ENCODE measurements at places on chromosomes 2 and 18.

- no peak for DNase-seq
Measured at GRCh38 chr18:58792086-58792485, 72.6 kb upstream of the ZNF532 start.

DNA sequence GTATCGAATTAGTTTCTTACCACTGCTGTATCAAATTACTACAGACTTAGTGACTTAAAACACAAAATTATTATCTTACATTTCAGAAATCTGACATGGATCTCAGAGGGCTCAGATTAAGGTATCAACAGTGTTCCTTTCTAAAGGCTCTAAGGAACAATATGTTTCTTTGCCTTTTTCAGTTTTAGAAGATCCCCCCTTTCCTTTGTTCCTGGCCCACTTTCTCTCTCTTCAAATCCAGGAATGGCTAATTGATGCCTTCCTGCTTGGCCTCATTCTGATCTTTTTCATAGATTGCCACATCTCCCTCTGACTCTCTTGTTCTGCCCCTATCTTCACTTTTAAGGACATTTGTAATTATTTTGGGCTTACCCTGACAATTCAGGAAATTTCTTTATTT, 65.7 kb downstream of the LRP1B start:
- DNase-seq: no peak

DNA sequence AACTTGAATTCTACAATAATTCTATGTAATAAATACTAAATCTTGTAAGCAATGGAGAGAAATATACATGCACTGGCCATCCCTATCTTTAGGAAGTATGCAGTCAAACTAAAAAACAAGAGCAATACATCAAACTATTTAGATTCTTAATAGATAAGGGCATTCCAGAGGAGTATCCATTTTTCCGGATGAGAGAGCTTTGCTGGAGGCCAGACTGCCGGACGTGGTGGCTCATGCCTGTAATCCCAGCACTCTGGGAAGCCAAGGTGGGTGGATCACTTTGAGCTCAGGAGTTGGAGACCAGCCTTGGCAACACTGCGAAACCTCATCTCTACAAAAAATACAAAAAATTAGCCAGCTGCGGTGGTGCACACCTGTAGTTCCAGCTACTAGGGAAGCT, 60.8 kb downstream of the KIF5C start:
- no peak for DNase-seq

GRCh38 chr18:10604182-10604581, 78.4 kb downstream of the NAPG start:
- no peak for DNase-seq

- DNase-seq: no peak
Measured at GRCh38 chr18:3054780-3055179, 41.8 kb upstream of the LPIN2 start.

DNA sequence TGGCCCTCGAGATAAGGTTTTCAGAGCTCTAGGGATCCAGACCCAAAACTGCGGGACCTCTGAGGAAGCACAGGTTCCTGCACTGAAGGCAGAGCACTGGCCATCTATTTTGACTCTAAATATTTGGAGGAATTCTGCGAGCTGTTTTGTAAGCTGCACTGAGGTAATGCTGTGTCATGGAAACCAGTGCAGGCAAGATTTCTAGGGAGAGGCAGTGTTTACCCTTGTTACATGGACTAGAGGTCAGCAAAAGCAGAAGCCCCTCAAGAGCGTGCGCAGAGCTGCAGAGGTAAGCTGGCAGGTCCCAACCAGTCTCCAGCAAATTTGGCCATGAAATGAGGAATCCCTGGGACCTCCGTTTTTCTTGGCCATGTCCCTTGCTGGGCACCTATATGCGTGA, 137.3 kb downstream of the RNF152 start:
- DNase-seq: no peak

DNA sequence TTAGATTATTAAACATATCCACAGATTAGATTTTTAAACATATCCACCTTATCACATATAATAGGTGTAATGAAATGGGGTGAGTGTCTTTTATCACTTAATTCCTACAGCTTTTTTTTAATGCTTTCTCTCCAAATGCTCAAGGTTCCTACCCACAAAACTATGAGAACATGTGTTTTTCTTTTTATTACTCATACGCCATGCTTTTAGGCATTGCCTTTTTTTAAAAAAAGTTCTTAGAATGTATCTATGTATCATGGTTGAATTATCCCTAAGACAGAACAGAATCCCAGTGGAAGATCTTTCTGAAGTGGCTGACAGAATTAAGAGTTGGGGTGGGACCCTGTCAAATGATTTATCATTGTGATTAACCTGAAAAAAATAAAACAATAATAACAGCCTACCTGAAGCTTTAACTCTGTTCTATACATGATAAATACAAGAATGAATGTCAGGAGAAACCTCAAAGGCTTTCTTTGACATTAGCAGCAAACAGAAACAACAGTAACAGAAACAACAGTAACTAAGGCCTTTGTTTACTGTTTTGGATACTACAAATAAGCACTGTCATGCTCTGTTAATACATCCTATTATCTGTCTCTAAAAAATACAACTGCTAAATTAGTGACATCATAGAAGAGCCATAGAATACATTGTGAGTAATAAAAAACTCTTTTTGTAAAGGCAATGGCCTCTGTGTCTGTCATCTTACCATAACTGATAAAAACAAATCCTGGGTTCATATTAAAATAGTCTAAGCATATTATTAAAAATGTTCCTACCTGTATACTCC, 4.1 kb upstream of the ZNF397 start:
- no peak for DNase-seq

DNA sequence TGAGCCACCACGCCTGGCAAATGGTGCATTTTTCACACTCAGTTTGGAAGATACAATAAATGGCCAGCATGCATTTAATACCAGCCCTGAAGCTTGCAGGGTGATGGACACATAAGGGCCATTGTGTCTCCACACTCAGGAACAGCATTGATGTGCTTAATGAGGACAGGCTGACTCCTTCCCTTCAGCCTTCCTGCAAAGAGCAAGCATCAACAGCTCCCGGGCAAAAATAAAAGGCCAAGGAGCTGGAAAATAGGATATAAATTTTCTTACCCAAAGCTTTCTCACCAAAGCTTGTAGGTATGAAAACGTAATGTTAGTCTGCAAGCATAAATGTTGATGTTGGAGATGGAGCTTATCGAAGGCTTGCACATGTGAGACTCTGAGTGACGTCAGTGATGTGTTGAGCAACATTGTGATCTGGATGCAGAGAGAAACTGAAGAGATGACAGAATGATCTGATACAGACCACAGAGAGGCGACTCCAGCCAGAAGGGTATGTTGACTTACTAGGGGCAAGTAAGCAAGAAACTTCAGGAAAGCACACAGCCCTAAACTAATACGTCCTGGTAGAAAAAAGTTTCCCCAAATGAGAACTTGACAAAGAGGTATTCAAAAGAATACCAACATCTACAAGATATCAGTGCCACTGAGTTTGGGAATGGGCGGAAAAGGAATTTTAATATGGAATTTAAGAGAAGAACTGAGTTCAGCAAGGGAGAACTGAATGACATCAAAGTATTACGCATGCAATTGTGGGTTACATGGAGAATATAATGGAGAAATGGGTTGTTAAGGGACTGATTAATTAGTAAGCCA, 256.5 kb downstream of the TGIF1 start:
- DNase-seq: no peak

- peak; percentile 91 for DNase-seq
Measured at GRCh38 chr2:148874868-148875341, at the start of gene KIF5C. Gene KIF5C, plus strand, starts transcription at chr2:148875227. Its CDS starts 391 bp downstream, at chr2:148875618.

GRCh38 chr2:25197336-25198208, 29.2 kb upstream of the POMC start:
- DNase-seq: peak; percentile 52

GRCh38 chr2:69827796-69828540, 1.5 kb upstream of the GMCL1 start:
- no peak for DNase-seq

- no peak for DNase-seq
Measured at GRCh38 chr2:122681626-122682025, 926.2 kb downstream of the TSN start.

DNA sequence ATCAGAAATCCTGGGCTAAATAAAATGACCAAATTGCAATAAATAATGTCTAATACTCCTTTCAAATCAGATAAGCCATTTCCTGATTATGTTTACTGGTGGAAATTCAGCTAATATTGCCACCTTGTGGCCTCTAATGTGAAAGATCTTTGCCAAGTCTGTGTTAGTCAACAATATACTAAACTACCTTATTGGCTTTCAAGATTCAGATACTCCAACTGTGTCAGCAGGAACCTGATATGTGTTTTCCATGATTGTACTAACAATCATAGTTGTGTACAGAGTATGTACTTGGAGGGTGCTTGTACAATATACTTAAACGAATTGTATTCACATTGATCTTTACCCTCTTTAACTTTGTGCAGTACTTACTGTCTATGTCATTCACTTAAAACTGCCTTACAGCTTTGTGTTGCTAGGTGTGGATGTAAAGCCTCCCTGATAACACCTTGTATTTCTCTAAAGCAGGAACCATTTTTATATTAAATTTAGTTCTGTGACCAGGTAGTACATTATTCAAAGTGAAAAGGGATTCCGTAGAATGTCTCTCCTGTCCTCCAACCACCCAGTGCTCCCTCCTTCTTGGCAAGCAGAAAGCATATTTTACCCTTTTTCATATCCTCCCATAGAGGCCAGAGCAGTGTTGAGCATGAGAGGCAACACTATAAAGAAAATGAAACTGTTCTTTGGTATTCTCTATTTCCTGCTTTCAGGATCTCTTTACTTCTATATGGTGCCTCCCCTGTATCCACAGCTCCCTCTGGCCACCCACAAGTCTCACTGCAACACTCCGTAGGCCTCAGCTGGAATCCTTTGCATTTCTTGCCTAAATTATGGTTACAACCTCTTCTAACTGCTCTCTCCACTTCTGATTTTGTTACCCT, 75.2 kb upstream of the C2orf15 start:
- DNase-seq: peak; percentile 45

DNA sequence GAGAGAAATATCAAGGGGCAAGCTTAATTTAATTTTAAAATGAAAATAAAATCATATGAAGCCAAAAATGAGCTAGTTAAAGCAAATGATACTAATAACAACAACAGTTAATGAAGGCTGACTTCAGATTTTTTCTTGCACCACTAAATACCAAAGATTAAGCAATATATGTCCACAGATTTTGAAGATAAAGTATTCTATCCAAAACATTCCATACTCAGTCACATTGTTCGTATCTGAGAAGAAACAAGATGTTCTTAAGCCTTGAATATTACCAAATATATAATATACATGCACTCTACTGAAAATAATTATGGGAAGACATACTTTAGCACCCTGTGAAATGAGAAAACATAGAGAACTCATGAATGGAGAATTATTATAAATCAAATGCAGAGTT, 593.3 kb upstream of the SYT4 start:
- DNase-seq: no peak

DNA sequence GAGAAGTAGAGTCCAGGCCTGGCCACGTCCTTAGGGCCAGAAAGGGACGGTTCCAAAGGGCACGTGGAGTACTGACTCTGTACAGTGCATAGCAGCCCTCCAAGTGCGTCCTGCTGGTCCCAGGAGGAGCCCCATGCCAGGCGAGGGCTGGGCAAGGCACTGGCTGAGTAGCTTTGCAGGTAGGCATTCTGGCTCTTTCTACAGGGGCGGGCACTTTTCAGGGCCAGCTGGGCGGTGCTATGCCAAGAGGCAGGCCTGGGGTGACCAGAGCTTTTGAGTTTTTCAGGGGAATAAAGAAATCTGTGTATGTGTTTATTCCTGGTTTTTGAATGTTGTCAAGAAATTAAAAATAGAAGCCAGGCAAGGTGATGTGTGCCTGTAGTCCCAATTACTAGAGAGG, 15.4 kb upstream of the GLI2 start:
- DNase-seq: no peak

- DNase-seq: peak; percentile 74
Measured at GRCh38 chr2:10303694-10304378, 1.1 kb downstream of the HPCAL1 start.

GRCh38 chr2:205612636-205613035, 69.7 kb upstream of the NRP2 start:
- no peak for DNase-seq

GRCh38 chr18:23684515-23685197, 4.6 kb upstream of the LAMA3 start:
- no peak for DNase-seq

DNA sequence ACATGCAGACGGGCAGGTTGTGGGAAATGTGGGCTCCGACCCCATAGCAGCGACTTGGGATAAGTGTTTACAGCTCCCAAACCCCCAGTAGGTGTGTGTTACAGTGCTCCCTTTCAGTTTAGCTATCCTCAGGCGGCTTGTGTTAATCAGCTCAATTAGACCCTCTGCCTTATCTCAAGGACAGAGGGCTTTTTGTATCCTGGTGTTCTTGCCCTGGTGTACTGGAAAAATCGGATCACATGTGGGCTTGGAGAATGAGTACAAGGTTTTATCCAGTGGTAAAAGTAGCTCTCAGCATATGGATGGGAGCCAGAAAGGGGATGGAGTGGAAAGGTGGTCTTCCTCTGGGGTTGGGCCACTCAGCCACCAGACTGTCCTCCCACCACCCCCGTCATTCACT, 264.7 kb upstream of the SYT4 start:
- no peak for DNase-seq

GRCh38 chr2:126449677-126450076, 206.3 kb upstream of the GYPC start:
- no peak for DNase-seq

- no peak for DNase-seq
Measured at GRCh38 chr18:41227993-41228392, 727.0 kb upstream of the PIK3C3 start.

- DNase-seq: no peak
Measured at GRCh38 chr2:240928476-240929363, 22.6 kb downstream of the CROCC2 start.

GRCh38 chr18:8229787-8230186, 379.4 kb upstream of the RAB12 start:
- no peak for DNase-seq

DNA sequence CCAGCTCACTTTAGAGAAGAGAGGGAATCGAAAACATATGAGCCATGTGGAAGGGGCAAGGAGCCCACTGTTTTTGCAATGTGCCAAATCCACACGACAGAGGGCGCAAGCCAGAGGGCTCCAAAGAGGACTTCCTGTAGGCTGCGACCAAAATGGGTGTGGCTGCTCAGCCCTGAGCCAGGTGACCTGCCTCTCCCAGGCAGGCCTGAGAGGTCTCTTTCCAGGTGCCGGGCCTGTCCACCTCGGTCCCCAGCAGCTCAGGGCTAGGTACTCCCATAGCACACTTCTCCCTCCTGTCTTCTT, 153.8 kb downstream of the TTC32 start:
- no peak for DNase-seq

DNA sequence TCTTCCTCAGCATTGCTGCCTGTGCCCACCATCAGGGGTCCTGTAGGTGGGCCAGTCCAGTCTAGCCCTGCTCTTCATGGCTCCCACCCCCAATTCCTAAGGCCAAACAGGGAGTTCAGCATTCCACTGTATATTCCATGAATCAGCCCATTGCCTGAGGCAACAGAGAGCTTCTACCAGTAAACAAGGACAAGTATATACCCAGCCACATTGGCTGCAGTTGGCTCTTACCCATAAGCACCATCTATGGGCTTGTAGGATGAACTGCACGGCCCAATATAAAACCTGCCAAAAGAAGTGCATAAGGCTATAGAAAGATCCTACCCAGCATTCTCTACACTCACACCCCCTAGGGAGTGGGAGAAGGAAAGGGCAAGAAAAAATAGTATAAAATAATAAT, 95.1 kb upstream of the SALL3 start:
- DNase-seq: no peak

All from urothelium cell line (cell line).